ENCODE measurements at places on chromosomes 13 and 19.
A peak's percentile ranks its signal among the peaks of the same experiment; 100 is the strongest.

- no peak for DNase-seq
These were observed 13.7 kb upstream of the ELF1 start for GRCh38 chr13:41032691-41033376.

GRCh38 chr19:6739390-6739882 is at the start of gene TRIP10:
Gene TRIP10, plus strand, starts transcription at chr19:6739680. Its CDS starts 82 bp downstream, at chr19:6739762.
- DNase-seq: peak; percentile 82

- no peak for DNase-seq
These were observed 3.8 kb upstream of the CDC37 start for GRCh38 chr19:10407096-10407495.

- DNase-seq: no peak
These were observed 26.9 kb downstream of the METTL21C start for GRCh38 chr13:102667911-102668310.

DNA sequence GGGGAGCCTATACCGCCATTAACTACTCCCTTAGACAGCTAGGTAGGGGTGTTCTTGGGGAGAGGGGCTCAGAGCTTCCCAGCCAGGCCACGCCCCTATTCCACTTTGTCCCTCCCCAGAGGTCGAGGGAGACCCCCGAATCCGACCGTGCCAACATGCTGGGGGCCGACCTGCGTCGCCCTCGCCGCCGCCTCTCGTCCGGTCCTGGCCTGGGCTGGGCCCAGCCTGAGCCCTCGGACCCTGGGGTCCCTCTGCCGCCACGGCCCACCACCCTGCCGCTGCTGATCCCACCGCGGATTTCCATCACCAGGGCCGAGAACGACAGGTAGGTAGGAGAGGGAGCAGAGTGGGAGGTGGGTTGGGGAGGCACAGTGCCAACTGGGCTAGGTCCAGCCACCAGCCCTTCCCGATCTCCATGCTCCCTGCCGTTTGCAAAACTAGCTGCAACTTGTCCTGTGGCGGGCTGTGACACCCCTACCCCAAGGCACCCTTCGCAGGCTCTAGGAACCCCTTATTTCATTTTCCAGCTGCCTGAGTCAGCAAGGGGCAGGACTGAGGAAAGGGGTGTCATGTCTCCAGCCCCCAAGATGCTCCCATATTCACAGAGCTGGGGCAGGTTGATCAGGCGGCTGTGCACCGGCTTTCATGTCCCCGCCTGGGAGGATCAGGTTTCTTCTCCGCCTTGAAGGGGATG is 2.6 kb upstream of the PDE4A start:
- DNase-seq: peak; percentile 63

GRCh38 chr19:11152318-11153062 is 3.1 kb downstream of the SPC24 start:
- DNase-seq: no peak

DNA sequence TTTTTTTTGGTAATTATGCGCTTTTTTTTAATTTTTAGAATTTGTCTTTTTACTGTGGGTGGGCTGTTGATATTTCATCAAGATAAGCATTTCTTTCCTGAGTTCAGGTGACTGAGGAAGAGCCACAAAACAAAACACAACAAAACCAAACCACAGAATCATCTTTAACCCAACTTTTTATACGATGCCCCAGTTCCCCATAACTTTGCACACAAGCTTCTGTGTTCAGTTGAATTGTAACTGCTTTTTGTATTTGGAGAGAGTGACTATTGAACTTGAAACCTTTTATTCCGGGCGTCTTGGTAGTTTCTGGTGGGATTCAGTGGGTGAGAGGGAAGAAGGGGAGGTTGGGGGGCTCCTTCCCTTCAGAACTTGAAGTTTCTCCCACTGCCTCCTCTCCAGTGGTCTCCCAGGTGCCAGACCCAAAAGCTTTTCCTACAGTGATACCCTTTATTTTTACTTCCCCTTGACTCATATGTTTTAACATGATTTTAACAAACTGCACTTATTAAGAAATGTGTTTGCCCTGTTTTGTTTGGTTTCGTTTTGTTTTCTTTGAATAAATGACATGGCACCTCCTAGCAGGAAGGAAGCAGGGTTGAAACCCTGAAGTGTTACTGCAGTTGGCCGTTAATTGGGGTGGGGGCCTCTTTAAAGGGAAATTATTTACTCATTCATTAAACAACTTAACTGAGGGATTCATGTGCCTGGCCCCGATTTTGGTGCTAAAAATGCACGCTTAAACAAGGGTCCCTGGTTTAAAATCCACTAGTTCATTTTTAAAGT is 2.7 kb upstream of the CCDC97 start:
- no peak for DNase-seq

All from stimulated activated effector memory CD8-positive, alpha-beta T cell treated with anti-CD3 and anti-CD28 coated beads, Interleukin-12 subunit alpha, Interleukin-12 subunit beta, amount 100 ng/mL, for 72 hours (primary cell).